ENCODE measurements at places on chromosomes 4 and X. TPM values are rescaled to one million over a fixed set of nuclear protein-coding genes. Genes with fewer than 3 reads are reported as not detected.

Gene AMER1
- 3.4 TPM for total RNA-seq

Gene SYP
- total RNA-seq, result 16.3 TPM

Gene PNMA6A
- 6.3 TPM for total RNA-seq

Gene P2RY10
- not detected for total RNA-seq

Gene ADGRL3
- not detected for total RNA-seq

Gene DCAF8L2
- total RNA-seq, result not detected

Gene STATH
- not detected for total RNA-seq

Gene SHROOM4
- total RNA-seq, result 7.0 TPM

Gene PNMA6F
- not detected for total RNA-seq

Gene TEX13B
- total RNA-seq, result not detected

Gene SMIM31
- total RNA-seq, result not detected

Gene CFI
- total RNA-seq, result 1.6 TPM

GRCh38 chr4:37236165-37236564, 8.4 kb upstream of the NWD2 start:
- no peak for DNase-seq

- DNase-seq, result peak; percentile 35
Observed at GRCh38 chr4:83062739-83063138, 27.8 kb downstream of the COPS4 start.

DNA sequence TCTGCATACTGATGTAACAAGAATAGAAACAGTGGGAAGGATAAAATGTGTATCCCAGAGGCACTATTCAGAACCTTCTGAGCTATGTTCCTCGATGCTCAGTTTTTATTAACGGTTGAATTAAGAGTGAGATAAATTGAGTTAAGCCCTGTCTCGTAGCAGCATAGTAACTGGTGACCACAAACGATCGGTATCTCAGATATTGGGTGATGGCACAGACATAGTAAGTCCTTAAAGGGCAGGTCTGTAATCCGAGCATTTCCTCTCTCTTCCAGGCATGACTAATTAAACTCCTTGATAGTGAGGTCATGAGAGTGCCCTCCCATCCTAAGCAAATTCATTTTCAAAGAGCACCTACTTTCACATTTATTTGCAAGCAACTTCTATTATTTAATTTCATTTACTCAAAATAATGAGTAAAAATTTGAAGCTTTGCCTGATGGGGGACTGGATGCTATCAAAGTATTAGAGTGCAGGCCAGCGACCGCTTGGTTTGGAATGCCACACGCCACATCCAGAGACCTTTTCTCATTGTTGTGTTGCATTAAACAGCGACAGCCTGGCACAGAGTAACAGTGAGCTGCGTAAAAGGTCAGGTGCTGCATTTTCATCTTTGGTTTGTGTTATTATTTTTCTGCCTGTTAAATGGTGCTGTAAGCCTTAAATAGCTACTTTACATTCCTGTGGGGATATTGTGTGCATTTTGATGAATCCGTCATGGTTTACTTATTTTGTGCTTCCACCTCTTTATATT, 101.9 kb downstream of the PCDH7 start:
- DNase-seq, result peak; percentile 72

GRCh38 chr4:15194520-15194919, 192.2 kb downstream of the CPEB2 start:
- DNase-seq, result no peak

- DNase-seq, result no peak
Observed at GRCh38 chr4:174592256-174592984, 70.1 kb upstream of the HPGD start.

DNA sequence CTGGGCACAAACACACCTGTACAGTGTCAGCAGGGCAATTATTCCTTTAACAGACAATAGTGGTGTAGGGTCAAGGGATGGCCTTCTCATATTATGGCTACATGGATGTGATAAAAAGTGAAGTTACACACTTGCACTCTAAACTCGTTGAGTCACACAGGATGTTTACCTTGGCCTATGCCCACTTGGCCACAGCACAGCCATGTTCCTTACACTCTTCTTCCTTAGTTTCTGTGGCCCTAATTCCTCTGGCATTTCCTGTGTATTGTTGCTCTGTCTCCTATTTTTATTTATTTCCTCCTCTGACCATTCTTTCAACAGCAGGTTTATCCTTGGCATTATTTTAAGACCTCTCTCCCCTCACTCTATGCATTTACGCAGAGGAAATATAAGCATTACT, 86.8 kb upstream of the NPFFR2 start:
- peak; percentile 50 for DNase-seq

DNA sequence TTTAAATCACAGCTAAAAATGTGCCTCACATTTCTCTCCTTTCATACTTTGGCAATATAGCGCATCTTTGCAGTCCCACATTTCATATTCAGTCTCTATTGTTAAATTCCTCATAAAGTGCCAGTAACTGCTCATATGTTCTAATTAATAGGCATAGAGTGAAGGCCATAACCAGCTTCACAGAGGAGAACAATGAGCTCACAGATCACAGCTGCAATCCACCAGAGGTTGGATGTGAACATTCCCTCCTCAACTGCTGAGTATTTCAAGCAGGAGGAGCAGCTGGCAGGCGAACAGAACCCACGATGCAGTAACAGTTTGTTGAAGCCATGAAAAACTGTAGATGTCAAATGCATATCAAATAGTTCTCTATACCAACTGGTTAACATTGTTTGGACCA, 2088.7 kb upstream of the AGA start:
- no peak for DNase-seq

GRCh38 chr4:176614793-176615192, 177.9 kb downstream of the VEGFC start:
- DNase-seq, result no peak

- DNase-seq, result peak; percentile 94
Observed at GRCh38 chrX:19127649-19128168, 5.4 kb upstream of the ADGRG2 start.

DNA sequence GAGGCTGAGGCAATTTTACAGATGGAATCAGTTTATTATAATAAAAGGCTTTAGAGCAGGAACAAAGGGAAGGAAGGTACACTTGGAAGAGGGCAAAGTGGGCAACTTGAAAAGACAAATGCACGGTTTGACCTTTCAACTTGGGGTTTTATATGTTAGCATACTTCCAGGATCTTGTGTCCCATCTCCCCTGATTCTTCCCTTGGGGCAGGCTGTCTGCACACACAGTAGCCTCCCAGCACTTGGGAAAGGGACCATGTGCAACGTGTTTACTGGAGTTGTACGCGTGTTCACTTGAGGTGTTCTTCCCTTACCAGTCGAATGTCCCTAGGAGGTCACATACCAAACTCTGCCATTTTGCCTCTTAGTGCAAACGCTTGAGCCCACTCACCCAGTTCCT, 7.3 kb downstream of the PPA2 start:
- DNase-seq, result no peak

DNA sequence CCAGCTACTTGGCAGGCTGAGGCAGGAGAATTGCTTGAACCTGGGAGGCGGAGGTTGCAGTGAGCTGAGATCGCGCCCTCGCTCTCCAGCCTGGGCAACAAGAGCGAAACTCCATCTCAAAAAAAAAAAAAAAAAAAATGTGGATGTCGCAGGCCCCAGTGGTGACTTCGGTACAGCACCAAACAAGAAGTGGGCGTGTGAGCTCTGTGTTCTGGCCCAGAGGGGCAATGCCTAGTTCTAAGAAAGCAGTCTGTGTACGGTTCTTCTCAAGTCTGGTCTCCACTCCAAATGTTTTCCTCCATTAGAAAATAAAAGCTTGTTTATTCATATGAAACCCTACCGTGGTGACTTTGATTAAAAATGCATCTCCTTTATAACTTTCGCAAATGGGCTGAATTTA, 92.0 kb upstream of the DDX3X start:
- no peak for DNase-seq

GRCh38 chrX:22660756-22661155, 339.0 kb upstream of the DDX53 start:
- no peak for DNase-seq

GRCh38 chr4:181189751-181190150, 1053.5 kb upstream of the TENM3 start:
- DNase-seq, result no peak

All from A673 (cell line).